Fibroblast of gingiva (primary cell): ENCODE measurements at places on chromosomes 7 and 10.

GRCh38 chr7:128017862-128018845, 13.1 kb downstream of the LRRC4 start:
- DNase-seq, result no peak

DNA sequence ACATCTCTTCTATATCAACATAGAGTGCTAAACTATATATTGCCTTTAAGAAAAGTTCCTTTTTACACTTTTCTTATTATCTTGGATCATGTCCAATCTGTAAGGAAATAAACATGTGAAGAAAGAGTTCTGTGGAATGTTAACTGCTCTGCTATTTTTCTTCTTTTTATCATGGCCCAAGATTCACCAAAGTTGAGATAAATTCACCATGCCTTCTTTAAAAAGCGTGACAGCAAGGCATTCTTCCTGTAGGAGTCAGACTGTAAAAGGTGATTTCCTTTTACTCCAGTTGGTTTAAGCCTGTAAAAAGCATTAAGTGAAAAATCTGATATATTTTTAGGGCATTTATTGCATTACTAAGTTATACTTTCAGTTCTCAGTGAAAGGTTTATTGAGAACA, 165.7 kb upstream of the FZD1 start:
- no peak for DNase-seq

DNA sequence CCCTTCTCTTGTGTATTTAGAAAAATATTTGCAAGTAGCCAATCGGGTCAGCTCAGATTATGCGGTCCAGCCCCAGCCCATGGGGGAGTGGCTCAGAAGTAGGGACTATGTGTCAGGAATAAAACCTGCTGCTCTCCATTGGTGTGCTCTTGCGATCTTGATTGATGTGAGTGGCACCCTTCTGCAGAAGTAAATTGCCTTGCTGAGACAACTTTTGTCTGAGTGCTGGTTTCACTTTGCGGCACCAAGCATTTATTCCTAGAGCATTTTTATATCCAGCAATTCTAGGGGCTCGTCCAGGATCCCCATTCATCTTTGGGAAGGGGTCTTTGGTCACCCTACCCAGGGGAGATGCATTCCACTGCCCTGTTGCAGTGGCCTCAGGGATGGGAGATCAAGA, 26.1 kb upstream of the FAM221A start:
- DNase-seq, result no peak

DNA sequence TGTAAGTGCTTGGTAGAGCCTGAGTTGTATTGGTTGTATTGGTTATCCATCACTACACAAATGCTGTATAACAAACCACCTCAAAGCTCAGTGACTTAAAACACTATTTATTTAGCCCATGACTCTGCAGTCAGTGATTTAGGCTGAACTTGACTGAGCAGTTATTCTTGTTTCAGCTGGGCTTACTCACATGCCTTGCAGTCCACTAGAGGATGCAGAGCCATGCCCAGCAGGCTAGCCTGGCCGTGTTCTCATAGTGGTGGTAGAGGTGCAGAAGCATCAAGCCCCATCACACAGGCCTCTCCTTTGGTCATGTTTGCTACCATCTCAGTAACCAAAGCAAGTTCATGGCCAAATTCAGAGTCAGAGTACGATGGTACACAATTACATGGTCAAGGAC, 43.9 kb downstream of the LUC7L2 start:
- DNase-seq, result no peak

DNA sequence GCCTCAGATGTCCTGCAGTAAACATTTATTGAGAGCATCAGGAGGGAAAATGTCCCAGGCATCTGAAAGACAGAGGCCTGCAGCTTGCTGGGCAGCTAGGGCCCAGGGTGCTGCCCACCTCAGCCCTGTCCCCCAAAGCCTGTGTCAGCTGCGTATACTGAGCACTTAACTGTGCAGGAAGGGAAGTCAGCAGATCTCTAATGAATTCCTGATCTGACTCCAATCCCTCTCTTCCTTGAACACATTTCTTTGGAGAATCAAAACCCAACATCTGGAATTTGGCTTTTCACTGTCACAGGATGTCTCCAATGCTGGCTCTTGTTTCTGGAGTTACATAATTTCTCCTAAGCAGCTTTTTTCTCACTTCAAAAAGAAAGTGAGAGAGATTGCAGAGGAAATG, 364.7 kb upstream of the NFE2L3 start:
- DNase-seq, result no peak

GRCh38 chr10:43228783-43229207, 38.1 kb downstream of the RASGEF1A start:
- no peak for DNase-seq

DNA sequence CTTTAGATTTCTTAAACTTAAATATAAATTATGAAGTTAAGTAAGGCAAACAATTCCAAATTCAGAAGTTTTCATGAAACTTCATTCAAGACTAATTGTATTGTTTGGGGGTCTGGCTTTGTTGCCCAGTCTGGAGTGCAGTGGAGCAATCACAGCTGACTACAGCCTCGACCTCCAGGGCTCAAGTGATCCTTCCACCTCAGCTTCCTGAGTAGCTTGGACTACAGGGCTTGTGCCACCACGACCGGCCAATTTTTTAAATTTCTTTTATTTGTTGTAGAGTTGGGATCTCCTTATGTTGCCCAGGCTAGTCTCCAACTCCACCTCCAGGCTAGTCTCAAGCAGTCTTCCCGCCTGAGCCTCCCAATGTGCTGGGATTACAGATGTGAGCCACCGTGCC, 12.5 kb downstream of the P4HA1 start:
- no peak for DNase-seq

DNA sequence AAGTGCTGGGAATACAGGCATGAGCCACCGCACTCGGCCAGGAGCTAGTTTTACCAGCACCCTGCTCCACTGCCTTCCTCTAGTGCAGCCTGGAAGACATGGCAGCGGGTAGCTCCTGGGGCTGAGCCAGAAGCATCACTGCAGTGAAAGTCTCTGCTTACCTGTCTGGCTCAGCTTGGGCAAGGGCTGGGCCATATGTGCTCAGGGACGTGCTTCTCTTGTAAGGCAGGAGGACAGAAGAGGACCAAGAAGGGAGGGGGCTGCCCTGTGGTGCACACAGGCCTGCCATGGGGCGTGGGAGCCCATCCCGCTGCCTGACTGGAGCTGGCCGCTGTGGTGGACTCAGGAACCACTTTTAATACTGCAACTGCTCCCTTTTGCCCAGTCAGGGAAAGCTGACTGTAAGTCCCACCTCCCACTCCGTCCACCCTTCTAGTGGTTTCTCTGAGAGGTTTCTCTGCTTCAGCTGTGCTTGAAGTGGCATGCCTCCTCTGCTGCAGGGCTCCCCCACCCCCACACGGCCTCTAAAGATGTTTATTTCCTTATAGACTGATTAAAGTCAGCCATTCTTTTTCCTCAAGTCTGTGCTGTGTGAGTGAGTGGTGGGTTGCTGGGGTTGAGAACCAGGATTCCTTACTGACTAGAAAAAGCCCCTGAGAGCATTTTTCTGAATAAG, 25.3 kb upstream of the C10orf95 start:
- DNase-seq, result no peak

GRCh38 chr10:78578929-78579328, 489.8 kb upstream of the ZMIZ1 start:
- no peak for DNase-seq

DNA sequence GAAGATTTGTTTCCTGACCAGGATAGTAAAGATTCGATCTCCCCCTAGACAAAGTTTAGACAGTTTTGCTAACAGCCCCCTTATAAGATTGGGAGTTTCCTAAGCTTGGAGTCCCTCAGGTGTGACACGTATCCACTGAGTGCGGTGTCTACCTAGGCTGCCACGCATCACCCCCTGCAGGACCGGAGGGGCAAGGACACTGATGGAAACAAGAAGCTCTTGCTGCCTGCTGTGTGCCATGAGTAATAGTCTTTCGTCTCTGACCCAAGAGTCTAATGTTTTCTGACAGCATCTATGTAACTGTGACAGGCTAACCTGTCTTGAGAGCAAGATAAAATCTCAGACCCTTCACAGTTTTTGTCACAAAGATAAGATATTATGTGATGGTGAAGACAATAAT, 173.5 kb downstream of the SEMA3E start:
- no peak for DNase-seq

DNA sequence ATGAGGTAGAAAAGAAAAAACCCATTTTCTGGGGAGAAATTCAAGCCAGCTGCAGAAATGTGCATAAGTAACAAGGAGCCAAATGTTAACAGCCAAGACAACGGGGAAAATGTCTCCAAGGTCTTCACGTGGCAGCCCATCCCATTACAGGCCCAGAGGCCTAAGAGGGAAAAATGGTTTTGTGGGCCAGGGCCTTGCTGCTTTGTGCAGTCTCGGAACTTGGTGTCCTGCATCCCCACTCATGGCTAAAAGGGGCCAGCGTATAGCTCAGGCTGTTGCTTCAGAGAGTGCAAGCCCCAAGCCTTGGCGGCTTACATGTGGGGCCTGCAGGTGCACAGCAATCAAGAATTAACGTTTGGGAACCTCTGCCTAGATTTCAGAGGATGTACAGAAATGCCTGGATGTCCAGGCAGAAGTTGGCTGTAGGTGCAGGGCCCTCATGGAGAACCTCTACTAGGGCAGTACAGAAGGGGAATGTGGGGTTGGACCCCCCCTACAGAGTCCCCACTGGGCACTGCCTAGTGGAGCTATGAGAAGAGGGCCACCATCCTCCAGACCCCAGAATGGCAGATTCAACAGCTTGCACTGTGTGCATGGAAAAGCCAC, 9.0 kb downstream of the ORC5 start:
- no peak for DNase-seq

DNA sequence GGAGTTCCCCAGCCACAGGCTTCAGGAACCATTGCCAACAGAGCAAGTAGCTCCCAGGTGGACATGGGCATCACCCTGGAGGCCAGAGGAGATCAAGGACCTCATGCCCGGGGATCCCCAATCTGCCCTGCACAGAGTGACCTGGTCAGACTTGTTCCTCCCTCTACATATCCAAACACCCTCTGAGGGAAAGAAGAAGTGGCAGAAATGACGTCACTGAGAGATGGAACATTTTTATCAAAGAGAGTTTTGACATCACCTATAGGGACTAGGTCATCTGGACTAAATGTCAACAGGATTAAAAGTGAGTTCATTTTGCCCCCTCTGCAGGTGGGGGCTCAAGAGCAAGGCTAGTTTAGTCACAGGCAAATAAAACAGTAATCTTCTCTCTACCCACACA, 273.7 kb downstream of the SKAP2 start:
- DNase-seq, result no peak
